ENCODE measurements at places on chromosomes 12 and 14.
A peak's percentile ranks its signal among the peaks of the same experiment; 100 is the strongest.

GRCh38 chr12:131511391-131511802, 199.5 kb upstream of the SFSWAP start:
- DNase-seq, result peak; percentile 8

- DNase-seq, result no peak
These were observed 47.7 kb upstream of the MAP3K9 start for GRCh38 chr14:70856851-70857495.

- no peak for DNase-seq
These were observed 21.0 kb downstream of the CFAP54 start for GRCh38 chr12:96510306-96510764.

GRCh38 chr12:75977952-75978671, 53.5 kb downstream of the PHLDA1 start:
- peak; percentile 64 for DNase-seq

- no peak for DNase-seq
These were observed 89.4 kb downstream of the UNC79 start for GRCh38 chr14:93520053-93520607.

GRCh38 chr12:46473634-46474329, 101.2 kb upstream of the SLC38A2 start:
- no peak for DNase-seq

DNA sequence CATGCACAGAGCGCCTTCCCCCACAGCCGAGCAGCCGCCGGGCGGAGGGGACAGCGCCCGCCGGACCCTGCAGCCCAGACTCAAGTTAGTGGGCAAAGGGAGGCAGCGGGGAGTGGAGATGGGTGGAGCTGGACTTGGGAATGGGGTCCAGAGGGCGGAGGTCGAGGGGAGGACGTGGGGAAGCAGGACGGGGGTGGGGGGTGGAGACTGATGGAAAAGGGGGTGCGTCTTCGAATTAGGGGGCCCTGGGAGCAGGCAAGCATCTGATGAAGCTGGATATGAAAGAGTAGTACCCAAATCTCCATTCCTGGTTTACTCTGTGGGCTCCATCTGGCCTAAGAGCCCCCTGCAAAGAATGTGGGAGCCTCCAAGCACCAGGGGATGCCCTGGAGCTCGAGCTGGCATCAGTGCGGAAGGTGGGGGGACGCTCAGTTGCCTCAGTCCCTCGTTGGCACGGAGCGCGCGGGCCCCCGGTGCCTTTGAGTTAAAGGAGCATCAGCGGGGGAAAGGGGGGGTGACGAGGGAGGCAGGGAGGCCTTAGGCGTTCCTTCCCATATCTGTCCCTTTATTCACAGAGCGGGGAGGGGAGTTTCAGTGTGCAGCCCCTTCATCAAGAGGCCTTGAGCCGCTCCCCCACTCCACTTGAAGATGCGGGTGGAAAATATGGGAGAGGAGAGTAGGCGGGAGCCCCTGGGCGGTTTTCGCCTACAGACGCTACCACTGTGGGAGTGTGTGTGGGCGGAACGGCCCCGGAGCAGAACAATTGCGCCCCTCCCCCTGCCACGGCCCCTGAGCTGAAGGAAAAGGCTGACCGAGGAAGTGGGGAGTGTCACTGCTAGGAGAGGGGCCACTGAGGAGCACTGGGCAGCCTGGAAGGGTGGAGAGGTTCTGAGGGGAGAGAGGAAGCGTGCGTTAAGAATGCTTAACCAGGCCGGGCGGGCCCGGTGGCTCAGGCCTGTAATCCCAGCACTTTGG, 644 bp downstream of the NAB2 start:
- no peak for DNase-seq

- no peak for DNase-seq
These were observed 33.8 kb downstream of the WBP11 start for GRCh38 chr12:14769466-14769968.

DNA sequence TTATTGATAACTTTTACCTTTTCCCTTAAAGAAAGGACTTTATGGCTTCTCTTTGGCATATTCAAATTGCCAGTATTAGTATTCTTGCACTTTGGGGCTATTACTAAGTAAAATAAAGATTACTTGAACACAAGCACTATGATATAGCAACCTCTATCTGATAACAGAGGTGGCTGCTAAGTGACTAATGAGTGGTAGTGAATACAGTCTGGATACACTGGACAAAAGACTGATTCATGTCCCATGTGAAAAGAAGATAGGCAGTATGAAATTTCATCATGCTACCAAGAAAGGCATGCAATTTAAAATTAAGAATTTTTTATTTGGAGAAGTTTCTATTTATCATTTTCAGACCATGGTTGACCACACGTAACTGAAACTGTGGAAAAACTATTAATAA, 399.9 kb downstream of the FSCB start:
- no peak for DNase-seq

DNA sequence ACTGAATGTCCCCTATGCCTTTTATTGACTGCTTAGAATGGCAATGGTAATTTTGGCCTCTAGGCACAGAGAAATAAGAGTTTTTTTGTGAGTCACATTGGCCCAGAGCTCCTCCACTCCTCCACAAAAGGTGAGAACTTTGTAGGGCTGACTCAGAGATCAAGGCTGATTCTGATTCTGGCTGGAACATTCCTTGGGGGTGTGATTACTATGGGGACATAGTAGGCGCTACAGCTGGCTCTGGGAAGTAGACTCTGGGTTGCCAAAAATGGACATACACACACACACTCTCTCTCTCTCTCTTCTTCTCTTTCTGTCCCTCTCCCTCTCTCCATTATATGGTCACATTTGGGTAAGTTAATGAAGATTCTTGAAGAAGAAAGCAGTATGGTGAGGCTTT, 174.6 kb upstream of the DDHD1 start:
- no peak for DNase-seq

DNA sequence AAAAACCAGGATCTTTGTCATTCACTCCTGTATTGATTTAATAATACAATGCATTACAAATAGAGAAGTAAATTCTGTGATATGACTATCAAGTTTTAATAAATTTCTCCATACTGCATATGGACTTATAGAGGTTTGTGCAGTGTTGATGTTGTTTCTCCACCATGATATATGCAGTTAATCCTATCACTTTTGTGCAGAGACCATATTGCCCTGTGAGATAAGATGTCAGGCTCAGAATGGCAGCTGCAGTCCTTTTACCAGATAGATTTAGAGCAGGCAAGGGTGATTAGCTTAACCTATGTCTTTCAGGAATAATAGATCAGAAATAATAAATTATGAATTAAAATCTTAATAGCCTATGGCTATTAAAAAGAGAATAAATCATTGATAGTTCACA, 38.6 kb upstream of the KCNJ8 start:
- no peak for DNase-seq

DNA sequence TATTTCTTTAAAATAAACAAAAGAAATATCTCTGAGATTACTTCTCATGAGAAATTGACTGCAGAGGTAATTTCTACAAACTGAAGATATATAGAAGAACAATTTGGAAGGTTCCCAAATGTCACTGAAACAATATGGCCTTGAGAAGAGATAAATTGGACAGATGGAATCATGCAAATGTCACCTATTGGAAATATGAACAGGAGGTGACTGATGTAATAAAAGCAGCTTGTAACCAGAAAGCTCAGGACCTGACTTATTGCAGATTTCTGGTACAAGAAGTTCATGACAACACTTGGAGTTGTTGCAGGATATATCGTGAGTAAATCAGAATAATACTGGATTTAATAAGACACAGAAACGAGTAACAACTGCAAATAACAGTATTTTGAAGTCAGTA, 93.3 kb upstream of the TRHDE start:
- DNase-seq, result no peak

DNA sequence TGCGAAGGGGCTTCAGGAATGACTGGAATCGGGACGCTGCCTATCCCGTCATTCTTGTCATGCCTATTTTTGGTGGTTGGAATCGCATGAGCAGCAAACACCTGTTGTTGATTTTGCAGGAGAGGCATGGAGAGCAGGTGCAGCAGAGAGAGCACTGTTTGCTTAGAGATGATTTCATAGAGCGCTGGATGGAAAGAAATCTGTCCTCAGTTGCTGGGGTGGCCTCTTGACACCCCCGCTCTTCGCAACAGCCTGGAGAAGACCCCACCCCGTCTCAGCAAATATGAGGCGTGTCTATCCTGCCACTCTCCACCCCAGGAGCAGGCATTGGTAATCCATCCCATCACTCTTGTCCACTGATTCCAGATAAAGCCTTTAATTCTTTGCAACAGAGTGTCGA, 19.3 kb upstream of the NCOR2 start:
- DNase-seq, result no peak

- DNase-seq, result no peak
These were observed 67.2 kb downstream of the RIC8B start for GRCh38 chr12:106841510-106842302.

GRCh38 chr14:74401504-74402241, 24.3 kb downstream of the SYNDIG1L start:
- DNase-seq, result peak; percentile 16

GRCh38 chr14:76950055-76951020, 78.2 kb downstream of the IRF2BPL start:
- no peak for DNase-seq

- no peak for DNase-seq
These were observed 75.1 kb upstream of the CAPRIN2 start for GRCh38 chr12:30829876-30830275.

GRCh38 chr12:130076752-130077151, 85.5 kb upstream of the FZD10 start:
- no peak for DNase-seq

- no peak for DNase-seq
These were observed 194.0 kb downstream of the VRK1 start for GRCh38 chr14:96991226-96991625.

DNA sequence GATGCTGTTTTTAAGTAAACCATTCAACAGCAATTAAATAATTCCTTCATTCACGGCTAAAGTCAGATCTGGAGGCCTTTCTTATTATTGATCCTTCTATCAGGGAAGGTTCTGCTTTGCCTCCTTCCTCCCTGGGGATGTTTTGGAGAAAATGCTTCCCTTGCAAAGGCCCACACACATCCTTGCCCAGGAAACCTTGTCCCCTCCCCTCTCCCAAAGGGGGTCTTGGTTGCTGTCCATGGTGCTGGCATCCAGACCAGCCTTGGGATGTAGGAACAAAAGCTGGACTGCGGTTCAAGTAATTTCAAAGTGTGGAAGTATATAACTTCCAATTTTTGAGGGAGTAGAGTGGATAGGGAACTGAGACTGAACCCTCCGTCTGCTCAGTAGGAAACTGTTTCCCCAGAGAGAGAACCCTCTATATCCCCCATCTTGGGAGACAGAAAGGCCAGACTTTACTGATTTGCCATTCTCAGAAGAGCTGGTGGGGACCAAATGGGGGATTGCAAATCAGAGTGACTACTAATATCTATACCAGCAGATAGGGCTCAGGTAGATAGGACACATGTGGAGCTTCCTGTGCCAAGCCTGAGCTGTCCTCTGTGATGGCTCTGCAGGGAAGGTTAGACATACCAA, 5.6 kb downstream of the MARCHF9 start:
- no peak for DNase-seq

DNA sequence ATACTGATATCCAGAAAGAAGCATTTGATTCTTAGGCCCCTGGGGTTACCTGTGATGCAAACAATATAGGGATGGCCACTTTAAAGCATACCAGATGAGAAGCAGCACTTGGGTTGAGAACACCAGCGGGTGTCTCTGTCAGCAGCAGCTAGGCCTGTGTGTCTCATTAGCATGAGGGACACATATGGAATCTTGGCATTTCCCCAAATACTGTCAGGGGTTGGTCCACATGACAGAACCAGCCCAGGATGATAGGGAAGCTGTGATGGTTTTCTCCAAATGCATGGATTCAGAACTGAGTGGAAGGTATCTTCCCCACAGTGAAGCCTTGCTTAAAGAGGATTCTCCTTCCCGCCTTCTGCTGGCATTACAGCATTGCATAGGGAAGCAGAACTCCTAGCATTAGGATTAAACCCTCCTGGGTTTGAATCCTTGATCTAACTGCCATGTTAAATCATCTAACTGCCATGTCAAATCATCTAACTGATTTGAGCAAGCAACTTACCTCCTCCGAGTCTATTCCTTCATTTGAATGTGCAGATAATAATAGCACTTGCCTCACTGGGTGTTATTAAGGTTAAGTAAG, 111.5 kb upstream of the WSCD2 start:
- DNase-seq, result no peak

DNA sequence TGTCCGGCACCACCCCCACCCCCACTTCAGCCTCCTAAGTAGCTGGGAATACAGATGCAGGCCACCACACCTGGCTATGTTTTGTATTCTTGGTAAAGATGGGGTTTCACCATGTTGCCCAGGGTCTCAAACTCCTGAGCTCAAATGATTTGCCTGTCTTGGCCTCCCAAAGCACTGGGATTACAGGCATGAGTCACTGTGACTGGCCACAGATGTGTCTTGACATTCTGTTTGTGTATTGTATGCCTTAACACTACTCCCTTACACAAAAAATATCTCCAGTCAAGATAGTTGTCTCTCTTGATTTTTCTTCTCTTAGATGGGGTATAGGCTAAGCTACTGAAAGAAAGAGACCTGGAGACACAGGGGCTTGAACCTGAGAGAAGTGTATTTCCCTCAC, 17.6 kb downstream of the CLEC14A start:
- DNase-seq, result no peak

DNA sequence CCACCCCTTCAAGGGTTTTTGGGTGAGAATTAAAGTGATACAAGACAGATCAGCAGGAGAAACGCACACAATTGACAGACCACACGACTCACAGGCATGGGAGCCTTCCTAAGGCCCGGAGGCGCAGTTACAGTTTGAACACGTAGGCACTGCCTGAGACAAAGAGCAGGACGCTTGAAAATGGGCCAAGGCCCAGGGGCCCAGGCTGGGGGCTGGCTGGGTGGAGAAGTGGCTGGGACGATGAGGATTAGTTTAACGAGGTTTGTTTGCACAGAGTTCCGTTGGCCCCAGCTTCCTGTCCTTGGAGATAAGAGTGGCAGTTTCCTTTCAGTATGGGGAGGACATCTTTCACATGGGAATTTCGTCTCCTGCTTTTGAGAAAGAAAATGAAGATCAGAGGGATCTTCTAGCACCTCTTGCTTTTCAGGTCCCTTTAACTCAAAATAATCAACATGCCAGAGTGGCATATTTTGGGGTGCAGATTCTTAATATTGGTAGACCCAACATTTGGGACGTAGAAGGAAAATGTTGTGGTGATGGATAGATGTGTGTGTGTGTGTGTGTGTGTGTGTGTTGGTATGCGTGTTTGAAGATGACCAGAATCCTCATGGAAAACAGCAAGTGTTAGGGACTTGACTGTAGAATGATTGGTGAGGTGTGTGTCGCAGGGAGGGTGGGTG, 44.6 kb downstream of the DLK1 start:
- DNase-seq, result no peak

GRCh38 chr14:96751505-96751904, 45.7 kb upstream of the VRK1 start:
- DNase-seq, result no peak

DNA sequence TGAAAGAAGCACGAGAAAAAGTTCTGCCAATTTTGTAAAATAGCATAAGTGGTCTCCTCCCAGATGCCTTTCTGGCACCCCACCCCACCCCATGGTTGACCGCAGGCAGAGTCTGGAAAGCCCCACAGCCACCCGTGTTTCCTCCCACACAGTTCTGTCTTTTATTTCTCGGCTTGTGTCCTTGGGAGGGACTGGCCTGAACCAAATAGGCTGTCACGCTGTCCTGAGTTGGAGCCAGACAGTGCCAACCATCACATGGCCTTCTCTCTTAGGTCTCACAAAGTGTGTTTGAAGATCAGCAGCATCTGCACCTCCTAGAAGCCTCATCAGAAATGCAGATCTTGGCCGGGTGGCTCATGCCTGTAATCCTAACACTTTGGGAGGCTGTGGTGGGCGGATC, 10.2 kb upstream of the LTA4H start:
- DNase-seq, result no peak

- no peak for DNase-seq
These were observed 395.1 kb upstream of the RGS6 start for GRCh38 chr14:71536927-71537772.
